Frontal cortex (tissue), 4 donors: ENCODE measurements at places on chromosomes 12 and 14.

- peak; percentile 51 for DNase-seq
These were observed 10.2 kb upstream of the CMKLR1 start for GRCh38 chr12:108349278-108349688.

DNA sequence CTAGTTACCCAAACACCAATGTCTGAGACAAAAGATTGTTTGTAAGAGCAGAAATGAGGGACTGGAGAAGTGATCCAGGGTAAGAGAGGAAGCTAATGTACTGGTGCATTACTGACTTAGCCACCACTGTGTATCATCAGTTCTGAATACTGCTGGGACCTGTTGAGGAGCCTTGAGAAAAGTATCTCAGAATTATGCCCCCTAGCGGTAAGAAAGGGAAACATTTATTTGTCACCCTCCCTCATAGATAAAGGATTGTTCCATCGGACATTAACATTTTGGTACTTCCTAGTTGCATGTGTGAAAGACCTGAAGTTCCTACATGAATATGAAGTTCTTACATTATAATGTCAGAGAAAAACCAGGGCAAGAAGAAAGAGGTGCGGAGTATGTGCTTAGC, 612.5 kb downstream of the FSCB start:
- DNase-seq = no peak

GRCh38 chr14:93926245-93926872, 785 bp upstream of the FAM181A start:
- no peak for DNase-seq

GRCh38 chr12:71415336-71416231, 24.0 kb upstream of the LGR5 start:
- DNase-seq = peak; percentile 26

DNA sequence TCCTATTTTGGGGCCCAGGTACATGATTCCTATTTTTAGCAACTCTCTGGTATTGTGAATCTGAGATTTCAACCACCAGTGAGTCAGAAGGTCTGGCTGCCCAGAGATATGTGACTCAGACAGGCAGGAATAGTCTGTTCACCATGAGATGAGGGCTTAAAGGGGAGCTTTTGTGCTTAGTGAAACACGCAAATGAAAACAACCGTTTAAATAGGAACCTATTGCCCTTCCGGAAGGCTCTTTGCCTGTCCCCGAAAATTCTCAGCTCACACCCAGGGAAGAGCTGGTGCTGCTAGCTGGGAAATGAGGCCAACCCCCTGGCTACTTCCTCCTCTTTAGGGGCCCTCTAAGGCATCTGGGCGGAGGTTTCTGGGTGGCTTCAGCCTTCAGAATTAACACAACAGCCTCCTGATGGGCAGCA, 283.6 kb downstream of the CACNA1C start:
- no peak for DNase-seq

GRCh38 chr12:13444076-13444475, 247.6 kb downstream of the EMP1 start:
- DNase-seq = no peak

GRCh38 chr12:6224550-6224949, 24.4 kb downstream of the CD9 start:
- DNase-seq = peak; percentile 66

- DNase-seq = no peak
These were observed 43.0 kb downstream of the MAP1LC3B2 start for GRCh38 chr12:116601933-116602810.

- DNase-seq = no peak
These were observed 9.0 kb downstream of the TRHDE start for GRCh38 chr12:72281126-72281525.

DNA sequence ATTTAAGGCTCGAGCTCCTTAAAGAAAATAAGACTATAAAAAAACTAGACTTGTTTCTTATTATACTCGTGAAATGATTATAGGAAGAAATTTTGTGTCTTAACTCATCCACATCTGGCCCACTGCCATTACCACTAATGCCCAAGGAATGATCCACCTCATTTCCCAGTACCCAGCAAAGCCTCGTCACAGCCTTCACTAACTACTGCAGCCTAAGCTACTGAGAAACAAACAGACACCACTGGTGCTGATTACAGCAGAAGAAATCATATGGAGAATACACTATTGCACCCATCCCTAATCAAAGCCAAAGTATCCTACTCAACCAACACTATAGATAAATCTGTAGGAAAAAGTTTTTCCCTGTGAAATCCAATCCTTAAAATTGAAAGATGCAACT, 205.3 kb upstream of the NAV3 start:
- no peak for DNase-seq

DNA sequence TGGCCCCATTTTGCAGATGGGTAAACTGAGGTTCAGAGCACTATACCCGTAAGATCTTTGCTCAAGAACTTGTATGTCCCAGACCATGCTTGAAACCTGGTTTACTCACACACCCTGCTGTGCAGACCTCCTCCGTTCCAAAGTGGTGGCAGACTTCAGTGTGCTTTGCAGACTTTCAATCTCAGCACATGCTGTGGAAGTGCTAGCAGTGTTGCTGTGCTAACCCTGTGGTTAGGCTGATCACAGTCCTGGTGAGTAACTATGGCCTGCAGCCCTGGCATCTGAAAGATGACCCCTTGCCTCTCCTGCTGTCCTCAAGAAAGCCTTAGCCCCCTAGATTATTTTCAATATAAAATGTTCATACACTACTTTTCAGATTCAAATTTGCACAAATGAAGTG, 450.6 kb downstream of the DPF3 start:
- no peak for DNase-seq
